ENCODE measurements at places on chromosomes 3 and 15.

DNA sequence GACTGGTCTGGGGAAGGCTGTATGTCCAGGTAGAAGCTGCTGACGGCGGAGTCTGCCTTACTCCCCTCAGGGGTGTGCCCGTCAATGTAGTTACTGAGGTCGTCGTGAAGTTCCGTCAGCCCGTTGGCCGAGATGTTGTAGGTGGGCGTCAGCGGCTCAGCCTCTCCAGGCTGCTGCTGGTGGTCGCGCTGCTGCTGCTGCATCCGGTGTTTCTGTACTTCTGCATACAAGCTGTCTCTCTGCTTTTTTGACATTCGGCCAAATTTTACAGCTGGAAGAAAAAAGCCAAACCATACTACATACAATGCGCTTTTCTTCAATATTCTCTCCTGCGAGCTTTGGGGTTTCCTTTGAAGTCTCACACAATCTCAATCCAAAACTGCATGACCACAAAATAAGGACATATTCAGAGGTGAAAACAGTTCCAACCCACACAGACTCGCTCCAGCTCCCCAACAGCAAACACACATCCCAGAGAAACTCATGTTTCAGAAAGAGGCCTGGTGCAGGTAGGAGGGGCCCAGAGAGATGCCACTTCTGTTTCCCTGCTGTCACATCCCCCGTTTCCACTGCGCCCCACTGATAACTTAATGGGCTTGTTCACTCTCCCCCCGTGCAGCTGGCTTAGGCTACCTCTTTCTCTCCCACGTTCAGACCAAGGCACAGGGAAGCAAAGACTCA lies 32.5 kb upstream of the ICE2 start:
- no peak for DNase-seq

DNA sequence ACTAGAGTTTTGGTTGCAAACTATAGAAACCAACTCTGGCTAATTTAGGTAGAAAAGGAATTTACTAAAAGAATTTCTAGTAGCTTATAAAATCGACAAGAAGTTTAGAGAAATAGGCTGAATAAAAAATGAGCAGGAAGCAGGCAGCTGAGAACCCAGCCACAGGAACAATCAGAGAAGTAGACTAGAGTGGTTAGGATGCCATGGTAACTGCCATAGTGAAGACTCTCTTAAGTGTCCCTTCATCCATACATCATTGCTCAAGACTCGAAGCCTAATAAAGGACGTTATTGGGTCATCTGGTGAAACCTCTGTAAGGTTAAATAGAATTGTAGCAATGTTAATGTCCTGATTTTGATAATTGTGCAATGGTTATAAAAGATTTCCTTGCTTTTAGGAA lies 13.8 kb downstream of the AVEN start:
- no peak for DNase-seq

DNA sequence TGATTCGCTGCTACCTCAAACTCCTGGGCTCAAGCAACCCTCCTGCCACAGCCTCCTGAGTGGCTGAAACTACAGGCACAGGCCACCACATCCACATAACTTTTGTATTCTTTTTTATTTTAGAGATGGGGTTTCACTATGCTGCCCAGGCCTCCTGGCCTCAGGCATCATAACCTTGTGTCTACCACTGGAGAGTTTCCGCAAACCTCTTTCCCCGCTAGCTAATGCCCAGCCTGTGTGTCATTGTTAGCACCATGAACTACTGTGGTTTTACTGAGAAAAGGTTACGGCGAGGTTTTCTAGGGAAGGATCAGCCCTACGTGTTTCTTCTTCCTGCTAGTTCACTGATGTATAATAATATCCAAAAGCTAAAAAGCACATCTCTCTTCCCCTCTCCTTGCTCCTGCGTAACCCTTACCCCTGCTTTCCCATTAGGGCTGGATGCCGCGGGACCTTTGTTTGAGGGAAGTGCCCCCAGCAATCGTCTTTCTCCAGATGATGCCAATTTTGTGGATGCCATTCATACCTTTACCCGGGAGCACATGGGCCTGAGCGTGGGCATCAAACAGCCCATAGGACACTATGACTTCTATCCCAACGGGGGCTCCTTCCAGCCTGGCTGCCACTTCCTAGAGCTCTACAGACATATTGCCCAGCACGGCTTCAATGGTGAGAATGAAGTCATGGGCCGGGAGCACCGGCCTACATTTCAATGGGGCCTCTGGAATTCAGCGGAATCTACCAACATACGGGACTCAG lies 113.7 kb downstream of the LIPC start:
- DNase-seq = no peak

GRCh38 chr3:98322101-98322500 lies 31.6 kb upstream of the OR5K4 start:
- DNase-seq = no peak

DNA sequence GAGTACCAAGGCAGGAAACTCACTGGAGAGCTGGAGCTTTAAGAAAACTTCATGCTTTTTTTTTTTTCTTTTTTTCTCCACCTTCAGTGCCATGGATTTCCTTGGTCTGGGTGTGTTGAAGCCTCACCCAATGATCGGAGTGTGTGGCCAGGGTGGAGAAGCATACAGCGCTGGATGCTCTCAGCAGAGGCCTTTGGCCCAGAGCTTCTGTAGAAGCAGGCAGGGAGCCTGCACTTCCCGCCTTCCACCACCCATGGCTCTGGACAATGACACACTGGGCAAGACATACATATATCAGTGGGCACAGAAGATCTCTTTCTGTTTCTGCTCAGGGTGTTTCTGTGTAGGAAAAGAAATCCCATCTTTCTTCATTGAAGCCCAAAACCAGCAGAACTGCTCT lies 55.8 kb upstream of the ACAD9 start:
- DNase-seq = no peak

DNA sequence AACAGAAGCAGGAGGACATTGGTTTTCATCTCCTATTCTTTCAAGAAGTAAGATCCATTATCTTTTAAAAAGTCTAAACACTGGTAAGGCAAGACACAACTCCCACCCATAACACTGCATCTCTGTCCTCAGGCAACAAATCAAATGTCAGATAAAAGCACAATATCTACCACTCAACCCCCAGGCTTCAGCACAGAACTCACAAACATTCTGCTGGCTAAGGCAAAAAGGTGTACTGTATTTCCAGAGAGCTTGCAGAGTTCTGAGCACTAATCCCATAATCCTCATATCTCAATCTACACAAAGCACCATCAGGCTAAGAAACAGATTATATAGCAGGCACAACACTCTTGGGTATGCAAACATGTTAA lies 20.9 kb downstream of the RAF1 start:
- DNase-seq = no peak

DNA sequence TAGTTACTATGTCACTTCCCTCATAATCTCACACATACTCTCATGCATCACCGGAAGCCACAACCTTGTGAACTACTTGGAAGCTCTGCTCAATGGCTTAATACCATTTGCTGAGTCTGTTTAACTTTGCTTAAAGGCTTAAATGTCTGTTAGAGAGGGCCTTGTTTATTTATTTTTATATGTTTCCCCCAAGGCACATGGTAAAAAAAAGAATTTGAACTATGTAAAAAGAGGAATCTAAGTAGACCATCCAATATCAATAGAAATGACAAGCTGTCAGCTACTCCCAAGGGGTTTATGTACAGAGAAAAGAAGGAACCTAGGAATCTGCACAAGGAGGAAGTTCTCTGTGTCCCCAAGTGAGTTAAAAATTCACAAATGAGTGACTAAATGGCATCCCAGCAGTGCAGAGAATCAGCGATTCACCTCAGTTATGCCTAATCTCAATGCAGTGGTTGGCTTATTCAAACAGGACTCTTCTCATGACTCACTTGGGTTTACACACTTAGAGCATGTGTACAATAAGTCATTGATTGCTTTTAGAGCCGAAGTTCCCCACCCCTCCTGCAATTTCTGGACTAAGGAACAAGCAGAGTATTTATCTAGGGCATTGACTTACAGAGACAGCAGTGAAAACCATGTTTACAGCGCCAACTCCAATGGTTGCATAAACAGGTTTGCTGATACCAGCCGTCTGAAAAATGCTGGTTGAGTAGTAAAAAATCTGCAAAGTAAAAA lies 24.4 kb downstream of the SLC2A2 start:
- DNase-seq = no peak

DNA sequence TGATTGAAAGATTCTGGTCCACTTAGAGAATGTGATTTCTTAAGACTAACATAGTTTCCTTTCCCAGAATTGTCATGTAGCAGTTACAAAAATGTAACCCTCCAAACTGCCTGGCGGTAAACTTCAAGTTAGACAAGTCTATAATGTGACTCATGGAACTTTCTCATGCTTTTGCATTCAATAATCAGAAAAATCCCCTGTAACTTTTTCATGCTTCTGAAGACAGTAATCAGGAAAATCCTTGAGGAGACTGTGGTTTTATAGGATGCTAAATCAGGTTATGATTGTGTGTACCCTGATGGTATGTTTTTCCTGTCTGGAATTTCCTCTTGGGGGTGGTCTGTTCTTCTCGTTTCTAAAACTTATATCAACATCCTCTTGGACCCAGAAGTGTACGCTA lies 74.0 kb upstream of the RARB start:
- DNase-seq = no peak

DNA sequence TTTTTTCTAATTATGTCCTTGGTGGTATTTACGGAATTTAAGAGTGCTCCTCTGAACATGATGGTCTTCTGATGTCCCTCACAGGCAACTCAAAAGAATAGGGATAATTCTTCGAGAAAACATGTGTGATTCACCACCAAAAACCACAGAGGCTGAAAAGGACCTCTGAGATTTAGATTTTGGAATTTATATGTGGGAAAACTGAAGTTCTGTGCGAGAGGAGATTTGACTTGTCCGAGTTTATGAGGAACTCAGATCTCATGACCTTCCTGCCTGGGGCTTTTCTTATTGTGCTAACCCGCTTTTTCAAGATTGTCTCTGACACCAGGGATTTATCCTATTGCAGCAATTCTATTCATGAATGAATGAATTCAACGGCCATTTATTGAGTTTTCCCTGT lies 142.4 kb downstream of the FAM43A start:
- no peak for DNase-seq

GRCh38 chr3:149152420-149152819 lies 23.0 kb downstream of the HPS3 start:
- no peak for DNase-seq

GRCh38 chr3:152258448-152259393 lies 10.0 kb upstream of the MBNL1 start:
- no peak for DNase-seq

DNA sequence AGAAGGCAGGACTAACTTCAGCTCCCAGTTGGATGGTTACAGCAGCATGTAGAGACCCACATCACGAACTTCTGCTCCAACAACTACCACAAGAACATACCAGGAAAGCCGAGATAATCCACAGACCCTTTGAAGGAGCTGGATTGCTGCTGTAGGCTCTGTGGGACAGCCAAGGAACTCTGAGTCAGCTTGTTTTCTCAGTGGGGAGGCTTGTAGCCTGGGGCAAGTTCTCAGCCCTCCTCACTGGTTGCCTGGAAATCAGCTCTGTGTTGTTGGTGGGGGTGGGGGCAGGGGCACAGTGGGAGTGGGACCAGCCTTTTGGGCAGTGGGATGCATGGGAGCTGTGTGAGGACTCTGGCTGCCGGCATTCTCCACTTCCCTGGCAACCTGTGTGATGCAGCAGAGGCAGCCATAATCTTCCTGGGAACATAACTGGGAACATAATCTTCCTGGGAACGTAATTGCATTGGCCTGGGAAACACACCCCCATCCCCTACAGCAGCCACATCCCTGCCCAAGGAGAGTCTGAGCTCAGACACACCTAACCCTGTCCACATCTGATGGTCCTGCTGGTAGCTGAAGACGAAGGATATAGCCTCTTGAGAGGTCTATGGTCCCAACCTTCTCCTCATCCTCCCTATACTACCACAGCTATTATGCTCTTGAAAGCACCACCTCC lies 153.1 kb downstream of the PEAK1 start:
- DNase-seq = no peak

- no peak for DNase-seq
Measured at GRCh38 chr3:11143476-11143875, 10.8 kb upstream of the HRH1 start.

DNA sequence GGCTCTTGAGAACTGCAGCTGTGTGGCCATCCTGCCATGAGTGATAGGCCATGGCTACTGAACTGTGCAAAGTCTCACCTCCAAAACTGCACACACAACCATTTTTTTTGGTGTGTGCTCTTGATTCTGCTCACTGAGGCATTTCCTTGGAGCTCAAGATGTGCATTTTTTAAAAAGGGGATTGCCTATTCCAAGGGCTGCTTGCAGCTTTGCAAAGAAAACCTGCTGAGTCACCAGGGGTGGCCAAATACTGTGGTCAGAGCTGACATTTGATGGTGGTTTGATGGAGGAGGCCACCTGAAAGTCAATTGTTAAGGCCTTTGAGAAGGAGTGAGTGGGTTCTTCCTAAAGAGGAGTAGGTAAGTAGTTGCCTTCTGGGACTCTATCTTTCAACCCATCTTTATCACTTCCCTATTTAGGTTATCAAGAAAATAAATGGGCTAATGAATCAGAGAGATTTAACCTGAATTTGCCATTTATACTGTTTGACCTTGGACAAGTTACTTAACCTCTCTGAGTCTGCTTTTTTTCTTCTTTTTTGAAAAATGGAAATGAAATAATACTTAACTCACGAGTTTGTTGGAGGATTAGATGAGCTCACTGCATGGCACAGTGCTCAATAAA lies 87.9 kb downstream of the CHST2 start:
- no peak for DNase-seq

DNA sequence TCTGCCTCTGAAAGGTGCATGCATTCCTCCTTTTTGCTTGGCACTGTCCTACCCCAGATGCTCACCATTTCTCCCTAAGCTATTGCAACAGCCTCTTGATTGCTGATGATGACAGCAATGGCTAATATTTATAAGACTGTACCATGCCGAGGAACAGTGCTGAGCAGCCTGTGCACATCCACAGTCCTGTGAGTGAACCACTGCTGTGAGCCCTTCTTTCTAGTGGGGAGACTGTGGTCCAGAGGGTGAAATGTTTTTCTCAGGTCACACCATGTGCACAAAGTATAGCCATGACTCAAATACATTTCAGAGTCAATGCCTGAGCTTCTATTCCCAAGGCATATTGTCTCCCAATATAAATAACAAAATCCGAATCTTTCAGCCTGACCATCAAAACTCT lies 231.2 kb upstream of the LRTM1 start:
- DNase-seq = no peak

- no peak for DNase-seq
Measured at GRCh38 chr15:70478251-70478990, 284.9 kb downstream of the UACA start.
